Purkinje cell (primary cell): ENCODE measurements at places on chromosomes 2 and 18. TPM values are rescaled to one million over a fixed set of nuclear protein-coding genes. Genes with fewer than 3 reads are reported as not detected.

Gene NXPH2
- polyA plus RNA-seq = 1.5 TPM in 1 of 2 replicates, not detected in the other

Gene DIPK1C
- 0.60 and 2.6 TPM in 2 replicates for polyA plus RNA-seq

Gene CDH2
- polyA plus RNA-seq = 101 and 121 TPM in 2 replicates

Gene SOCS6
- polyA plus RNA-seq = 5.0 and 8.6 TPM in 2 replicates

Gene AQP12B
- not detected in 2 replicates for polyA plus RNA-seq

Gene KANSL1L
- 12.6 and 18.5 TPM in 2 replicates for polyA plus RNA-seq

Gene APCDD1
- 1.1 and 3.3 TPM in 2 replicates for polyA plus RNA-seq

Gene TCF23
- not detected in 2 replicates for polyA plus RNA-seq

Gene OSR1
- polyA plus RNA-seq = not detected in 2 replicates

Gene APOB
- 0.05 TPM in 1 of 2 replicates, not detected in the other for polyA plus RNA-seq

Gene SKOR2
- polyA plus RNA-seq = 10.3 and 17.7 TPM in 2 replicates
